ENCODE measurements at places on chromosomes 16 and 17.

GRCh38 chr16:22144520-22144919 is 17.8 kb upstream of the SDR42E2 start:
- DNase-seq = no peak

DNA sequence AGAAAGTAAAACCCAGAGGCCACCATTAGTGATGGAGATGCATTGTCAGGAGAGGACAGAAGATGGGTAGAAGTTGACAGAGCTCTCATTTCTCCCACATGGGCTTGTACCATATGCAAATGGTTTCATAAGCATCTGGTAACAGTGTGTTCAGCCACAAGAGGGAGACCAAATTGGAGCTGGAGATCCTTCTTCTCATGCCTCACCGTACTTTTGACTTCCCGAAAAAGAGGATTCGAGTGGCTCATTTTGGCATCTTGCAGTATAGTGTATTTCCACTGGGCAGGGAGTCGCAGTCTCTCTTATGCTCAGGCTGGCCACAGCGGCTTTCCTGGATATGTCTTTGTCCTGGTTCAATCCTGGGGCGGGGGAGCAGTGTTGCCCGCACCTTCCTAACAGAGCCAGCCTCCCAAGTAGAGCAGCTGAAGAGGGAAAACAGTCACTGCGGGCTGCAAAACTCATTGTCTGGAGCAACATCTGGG is 23.8 kb downstream of the TBC1D3B start:
- DNase-seq = no peak

- DNase-seq = no peak
Measured at GRCh38 chr16:50308237-50308965, 42.0 kb downstream of the ADCY7 start.

GRCh38 chr16:3022684-3023414 is 893 bp downstream of the HCFC1R1 start:
- no peak for DNase-seq

DNA sequence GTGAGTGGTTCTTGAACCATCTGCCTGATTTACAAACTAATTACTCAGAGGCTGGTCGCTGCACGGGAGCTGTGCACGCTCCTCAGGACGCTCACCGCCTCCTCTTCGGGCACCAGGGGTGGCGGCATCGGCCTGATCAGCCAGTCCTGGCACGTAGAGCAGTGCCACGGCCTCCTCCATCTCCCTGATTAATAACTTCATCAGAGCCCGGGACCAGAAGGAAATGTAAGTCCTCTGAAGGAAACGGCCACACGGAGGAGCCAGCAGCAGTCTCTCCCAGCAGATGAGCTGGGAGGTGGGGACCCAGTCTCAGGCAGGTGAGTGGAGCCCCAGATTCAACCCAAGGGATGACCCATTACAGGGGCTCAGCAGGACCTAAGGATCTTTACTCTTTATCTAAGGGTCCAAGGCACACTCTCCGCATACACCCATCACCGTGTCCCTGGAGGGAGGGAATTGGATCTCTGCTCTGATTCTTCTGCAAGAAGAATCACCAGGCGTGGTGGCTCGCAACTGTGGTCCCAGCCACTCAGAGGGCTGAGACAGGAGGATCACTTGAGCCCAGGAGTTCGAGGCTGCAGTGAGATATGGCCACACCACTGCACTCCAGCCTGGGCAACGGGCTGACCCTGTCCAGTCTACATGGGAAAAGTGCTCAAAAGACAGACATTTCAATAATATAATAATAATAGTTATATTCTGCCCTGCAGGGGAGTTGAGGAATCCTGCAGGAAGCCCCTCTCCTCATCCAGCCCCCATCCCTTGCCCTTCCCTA is 366.5 kb downstream of the SEC14L1 start:
- no peak for DNase-seq

- DNase-seq = no peak
Measured at GRCh38 chr16:4982056-4982867, 24.1 kb downstream of the SEC14L5 start.

DNA sequence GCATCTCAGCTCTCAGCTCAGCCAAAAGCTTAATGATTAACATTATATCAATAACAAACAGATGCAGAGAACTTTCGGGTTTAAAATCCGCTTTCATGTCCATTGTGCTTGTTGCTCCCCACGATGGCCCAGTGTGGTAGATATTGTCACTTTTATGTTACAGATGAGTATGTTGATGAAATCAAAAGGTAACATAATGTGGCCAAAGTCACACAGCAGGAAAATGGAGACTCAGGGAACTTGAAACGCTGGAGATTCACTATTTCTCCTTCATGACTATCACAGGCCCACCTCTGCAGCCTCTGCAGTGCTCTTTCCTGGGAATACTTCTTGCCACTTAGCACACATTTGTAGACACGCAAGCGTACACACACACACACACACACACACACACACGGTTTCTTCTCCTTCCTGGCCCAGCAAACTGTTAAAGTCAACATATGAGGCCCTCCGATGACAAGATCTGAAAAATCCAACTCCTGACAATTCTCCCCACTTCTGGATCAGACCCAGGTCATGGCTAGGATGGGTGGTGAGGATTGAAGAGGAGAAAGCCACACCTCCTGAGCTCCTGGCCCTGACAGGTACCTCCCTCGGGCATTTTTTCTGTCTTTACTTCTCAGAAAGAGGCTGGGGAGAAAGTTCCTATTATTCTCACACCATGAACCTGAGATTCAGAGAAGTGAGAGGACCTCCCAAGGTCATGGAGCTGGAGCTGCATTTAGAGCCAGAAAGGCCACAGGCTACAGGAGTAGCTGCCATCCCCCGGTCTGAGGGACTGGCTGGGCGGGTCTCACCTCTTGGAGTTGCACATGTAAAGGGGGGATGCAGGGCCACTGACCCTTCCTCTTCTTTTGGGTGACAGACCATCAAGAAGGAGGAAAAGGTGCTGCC is 9.7 kb downstream of the DRC7 start:
- DNase-seq = no peak

- DNase-seq = no peak
Measured at GRCh38 chr17:74641224-74641957, 17.9 kb upstream of the CD300E start.

DNA sequence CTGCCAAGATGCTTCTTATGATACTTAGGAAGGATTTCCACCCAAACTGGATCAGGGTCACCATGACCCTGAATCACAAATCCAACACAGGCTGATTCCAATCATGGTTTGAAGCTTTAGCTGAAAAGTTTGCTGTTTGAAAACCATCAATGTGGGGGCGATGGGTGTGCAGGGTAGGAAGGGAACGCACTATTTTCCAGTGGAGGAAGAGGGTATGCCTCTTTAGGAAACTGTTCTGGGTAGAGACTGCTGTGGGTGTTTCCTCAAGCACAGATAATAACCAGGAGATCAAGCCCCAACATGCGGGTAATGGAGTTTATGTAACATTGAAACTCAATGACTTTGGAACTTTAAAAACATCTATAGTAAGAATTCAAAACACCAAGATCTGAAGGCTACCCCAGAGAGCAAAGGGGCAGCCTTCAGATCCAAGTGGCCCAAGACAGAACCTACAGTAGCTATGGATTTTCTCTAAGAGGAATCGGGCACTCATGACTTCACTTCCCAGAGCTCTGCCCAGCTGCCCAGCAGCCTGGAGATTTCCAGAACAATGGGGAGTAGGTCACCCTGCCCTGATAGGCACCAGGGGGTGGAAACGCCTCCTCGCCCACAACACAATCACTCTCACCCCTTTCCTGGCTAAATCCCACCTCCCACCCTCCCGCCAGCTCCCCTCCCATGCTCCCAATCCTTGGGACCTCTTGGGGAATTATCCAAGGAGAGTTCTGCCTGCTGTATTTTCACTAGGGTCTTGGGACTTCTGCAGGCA is 22.8 kb downstream of the TRIM25 start:
- no peak for DNase-seq

DNA sequence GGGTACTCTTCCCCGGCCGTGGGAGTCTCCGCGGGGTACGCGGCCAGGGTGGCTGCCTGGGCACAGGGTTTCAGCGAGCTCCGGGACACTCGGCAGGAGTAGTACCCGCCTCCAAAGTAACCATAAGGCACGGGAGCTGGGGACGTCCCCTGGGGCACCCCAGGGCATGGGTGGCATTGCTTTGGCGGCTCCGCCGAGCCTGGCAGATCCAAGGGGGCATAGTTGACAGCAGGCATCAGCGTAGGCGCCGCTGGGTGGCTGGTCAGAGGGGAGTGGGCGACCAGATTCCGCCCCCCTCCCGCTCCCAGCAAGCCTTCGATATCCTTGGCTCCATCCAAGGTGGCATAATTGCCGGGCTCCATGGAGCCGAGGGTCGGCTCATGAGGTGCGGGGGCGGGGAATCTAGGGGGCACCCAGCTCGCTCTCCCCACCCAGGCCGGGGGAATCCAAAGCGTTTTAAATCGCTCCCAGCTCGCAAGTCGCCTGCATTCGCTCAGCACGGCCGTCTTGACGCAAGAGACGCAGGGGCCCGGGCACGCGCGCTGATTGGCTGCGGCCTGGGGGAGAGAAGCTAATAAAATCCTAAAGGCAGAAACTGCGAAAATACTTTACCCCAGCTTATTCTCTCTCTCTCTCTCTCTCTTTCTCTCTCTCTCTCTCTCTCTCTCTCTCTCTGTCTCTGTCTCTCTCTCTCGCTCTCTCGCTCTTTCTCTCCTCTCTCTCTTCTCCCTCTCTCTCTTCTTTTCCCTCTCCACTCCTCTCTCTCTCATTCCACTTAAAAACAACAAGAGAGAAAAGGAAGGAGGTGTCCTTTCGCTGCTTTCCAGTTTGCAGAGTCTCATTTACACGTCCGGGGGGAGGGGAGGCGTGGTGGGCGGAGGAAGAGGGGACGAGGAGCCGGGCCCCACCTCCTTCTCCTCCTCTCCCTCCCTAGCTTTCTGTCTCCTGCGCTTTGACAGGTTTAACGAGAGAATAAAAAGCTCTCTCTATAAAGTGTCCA is at the start of gene HOXB13:
Gene HOXB13, minus strand, starts transcription at position 519 of the 1,000 bp plus-strand sequence. Its CDS starts 157 bp downstream, at position 362.
- no peak for DNase-seq

- no peak for DNase-seq
Measured at GRCh38 chr17:40551879-40552768, 13.1 kb downstream of the CCR7 start.

- no peak for DNase-seq
Measured at GRCh38 chr17:58615768-58616659, 75.8 kb downstream of the TEX14 start.

GRCh38 chr16:4293822-4294457 is 21.1 kb upstream of the TFAP4 start:
- DNase-seq = no peak

GRCh38 chr17:66637491-66637890 is 197.4 kb upstream of the CACNG5 start:
- DNase-seq = no peak

GRCh38 chr16:58727028-58727781 is 6.9 kb downstream of the GOT2 start:
- no peak for DNase-seq

GRCh38 chr16:88356727-88357199 is 26.0 kb upstream of the ZNF469 start:
- no peak for DNase-seq

DNA sequence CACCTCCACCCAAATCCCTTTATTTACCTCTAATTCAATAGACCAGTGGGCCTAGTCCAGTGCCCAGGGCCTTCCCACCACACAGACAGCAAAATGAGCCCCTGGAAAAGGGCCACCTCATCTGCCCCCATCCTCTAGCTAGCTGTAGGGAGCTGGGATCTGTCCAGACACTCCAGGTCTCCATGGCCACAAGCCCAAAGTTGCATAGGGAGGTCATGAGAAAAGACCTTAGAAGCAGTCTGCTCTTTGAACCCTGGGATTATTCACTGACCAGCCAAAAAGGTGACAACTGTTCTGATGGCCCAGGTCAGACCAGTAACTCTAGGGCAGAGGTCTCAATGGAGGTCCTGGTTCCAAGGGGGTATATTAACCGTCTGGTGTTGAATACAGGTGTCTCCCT is 2.0 kb downstream of the CUEDC1 start:
- DNase-seq = no peak

GRCh38 chr16:57711-58110 is 4.1 kb downstream of the SNRNP25 start:
- no peak for DNase-seq

DNA sequence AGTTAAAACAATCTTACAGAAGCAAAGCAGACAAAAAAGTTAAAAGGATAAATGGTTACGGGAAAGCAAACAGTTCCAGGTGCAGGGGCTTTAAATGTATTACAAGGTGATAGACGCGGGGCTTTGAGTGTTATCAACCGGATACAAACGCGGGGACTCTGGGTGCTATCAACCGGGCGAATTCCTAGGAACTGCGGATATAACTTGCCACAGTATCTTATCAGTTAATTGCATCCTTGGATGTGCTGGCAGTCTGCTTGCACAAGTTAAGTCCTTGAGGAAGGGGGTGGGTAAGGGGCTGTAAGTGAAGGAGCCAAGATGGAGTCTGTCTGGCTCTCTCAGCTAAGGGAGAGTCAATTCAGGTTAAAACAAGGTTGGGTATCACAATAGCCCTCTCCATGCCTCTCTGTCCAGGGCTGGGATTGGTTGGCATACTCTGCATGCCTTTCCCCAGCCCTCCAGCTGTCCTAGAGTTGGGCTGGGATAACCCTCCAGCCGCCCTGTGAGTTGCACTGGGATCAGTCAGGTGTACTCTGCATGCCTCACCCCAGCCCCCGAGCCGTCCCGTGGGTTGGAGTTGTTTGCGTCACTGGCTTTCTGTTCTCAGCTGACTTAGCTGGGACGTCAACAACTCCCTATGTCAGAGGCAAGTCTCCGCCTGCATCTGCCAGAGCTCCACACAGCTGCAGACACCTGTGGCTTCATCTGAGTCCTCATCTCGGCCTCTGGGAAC is 40.9 kb downstream of the TMEM235 start:
- DNase-seq = no peak

- no peak for DNase-seq
Measured at GRCh38 chr17:57236686-57237299, 19.5 kb upstream of the MSI2 start.

- DNase-seq = no peak
Measured at GRCh38 chr16:56108724-56109123, 82.6 kb upstream of the GNAO1 start.

- no peak for DNase-seq
Measured at GRCh38 chr17:47707056-47707804, 13.3 kb downstream of the TBKBP1 start.

DNA sequence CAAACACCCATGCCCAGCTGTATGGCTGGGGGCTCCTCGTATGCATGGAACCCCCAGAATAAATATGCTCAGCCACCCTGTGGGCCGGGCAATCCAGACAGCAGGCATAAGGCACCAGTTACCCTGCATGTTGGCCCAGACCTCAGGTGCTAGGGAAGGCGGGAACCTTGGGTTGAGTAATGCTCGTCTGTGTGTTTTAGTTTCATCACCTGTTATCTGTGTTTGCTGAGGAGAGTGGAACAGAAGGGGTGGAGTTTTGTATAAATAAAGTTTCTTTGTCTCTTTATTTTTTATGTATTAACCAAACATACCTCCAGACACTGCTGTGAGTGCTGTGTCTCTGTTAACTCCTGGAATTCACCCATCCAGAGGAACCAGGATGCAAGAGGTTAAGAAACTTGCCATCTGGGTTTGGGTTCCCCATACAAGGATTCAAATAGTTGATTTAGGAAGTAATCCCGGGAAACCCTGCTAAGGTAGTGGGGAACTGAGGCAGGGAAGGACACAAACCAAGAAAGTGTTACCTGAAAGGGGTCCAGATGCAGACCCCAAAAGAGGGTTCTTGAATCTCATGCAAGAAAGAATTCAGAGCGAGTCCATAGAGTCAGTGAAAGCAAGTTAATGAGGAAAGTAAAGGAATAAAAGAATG is 37.4 kb upstream of the IL21R start:
- no peak for DNase-seq

Measured in activated T-helper 1 cell treated with anti-CD3 and anti-CD28 coated beads, Interleukin-2, amount 50 U/mL, for 16 hours (primary cell).